ENCODE measurements at places on chromosomes 2 and 18. TPM values are rescaled to one million over a fixed set of nuclear protein-coding genes. Genes with fewer than 3 reads are reported as not detected.

DNA sequence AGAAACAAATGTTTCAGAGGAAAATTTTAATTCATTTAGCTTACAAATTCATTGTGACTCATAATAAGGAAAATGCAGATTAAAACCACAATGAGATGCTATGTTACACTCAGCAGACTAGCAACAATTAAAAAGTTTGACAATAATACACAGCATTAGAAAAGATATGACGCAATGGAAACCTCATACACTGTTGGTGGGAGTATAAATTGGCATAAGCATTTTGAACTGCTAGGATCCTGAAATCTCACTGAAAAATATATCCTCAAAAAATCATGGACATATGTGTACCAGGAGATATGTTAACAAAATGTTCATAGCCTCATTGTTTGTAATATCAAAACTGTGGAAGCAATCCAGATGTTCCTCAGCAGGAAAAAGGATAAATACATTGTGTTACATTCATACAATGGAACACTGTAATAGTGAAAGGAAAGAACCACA, 13.7 kb downstream of the CALCRL start:
- DNase-seq: peak; percentile 4

DNA sequence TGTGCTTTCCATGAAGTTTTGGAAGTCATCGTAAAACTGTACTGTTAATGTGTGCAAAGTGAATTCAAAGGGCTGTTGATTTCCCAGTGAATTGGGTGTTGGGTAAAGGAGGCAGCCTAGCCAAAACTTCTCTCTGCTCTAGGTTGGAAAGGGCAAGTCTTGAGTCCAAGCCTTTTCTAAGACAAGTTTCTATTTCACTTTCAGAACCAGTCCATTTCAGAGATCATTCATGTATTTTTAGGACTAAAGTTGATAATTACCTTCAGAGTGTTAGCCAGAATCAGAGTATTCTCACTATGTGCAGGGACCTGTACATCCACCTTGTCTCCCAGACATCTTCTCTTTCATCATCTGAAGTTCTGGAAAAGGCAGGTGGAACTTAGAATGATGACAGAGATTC, 636.1 kb upstream of the KLHL29 start:
- no peak for DNase-seq

GRCh38 chr2:74037379-74037860, 52.7 kb downstream of the TET3 start:
- DNase-seq: no peak

GRCh38 chr2:64124571-64124970, 19.6 kb downstream of the PELI1 start:
- no peak for DNase-seq

Gene MRPS5
- 114 TPM for total RNA-seq

GRCh38 chr2:238586931-238587775, 160.4 kb downstream of the ASB1 start:
- DNase-seq: no peak

GRCh38 chr2:226934546-226935201, 98.8 kb downstream of the RHBDD1 start:
- no peak for DNase-seq

GRCh38 chr18:48896875-48897511, 53.8 kb downstream of the SMAD7 start:
- DNase-seq: no peak

GRCh38 chr2:74515981-74516633, 1.9 kb downstream of the TLX2 start:
- no peak for DNase-seq

GRCh38 chr2:236629961-236630872, 60.6 kb downstream of the ACKR3 start:
- DNase-seq: no peak

DNA sequence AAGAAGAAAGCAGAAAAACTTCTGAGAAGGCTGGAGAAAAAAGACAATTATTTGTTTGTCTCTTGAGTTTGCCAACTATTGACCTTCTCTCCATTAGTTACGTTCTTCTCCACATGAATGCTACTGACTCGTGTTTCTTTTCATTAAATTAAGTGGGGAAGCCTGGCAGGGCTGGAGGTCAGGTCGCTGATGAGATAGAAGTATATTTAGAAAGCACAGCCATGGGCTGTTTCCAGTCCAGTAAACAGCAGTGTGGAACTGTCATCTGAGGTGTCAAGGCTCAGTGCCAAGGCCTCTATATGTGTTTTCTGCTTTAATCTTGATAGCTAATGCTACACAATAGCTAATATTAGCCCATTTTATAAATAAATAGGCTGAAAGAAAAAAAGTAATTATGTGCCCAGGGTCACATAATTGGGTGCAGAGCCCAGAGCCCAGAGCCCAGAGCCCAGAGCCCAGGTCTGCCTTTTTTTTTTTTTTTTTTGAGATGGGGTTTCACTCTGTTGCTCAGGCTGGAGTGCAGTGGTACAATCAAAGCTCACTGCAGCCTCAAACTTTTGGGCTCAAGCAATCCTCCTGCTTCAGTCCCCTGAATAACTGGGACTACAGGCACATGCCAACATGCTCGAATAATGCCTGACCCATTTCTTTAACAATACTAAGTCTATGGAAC, 6.3 kb downstream of the MSGN1 start:
- DNase-seq: peak; percentile 30

Gene HSPD1
- total RNA-seq: 374 TPM

Gene CGREF1
- 20.4 TPM for total RNA-seq

- DNase-seq: no peak
These were observed 13.8 kb upstream of the CCDC68 start for GRCh38 chr18:54973046-54973445.

- peak; percentile 72 for DNase-seq
These were observed 836 bp downstream of the ANKRD12 start for GRCh38 chr18:9137168-9138066.

- DNase-seq: no peak
These were observed 471.1 kb upstream of the MEX3C start for GRCh38 chr18:51668607-51669006.

Gene ZAP70
- not detected for total RNA-seq

DNA sequence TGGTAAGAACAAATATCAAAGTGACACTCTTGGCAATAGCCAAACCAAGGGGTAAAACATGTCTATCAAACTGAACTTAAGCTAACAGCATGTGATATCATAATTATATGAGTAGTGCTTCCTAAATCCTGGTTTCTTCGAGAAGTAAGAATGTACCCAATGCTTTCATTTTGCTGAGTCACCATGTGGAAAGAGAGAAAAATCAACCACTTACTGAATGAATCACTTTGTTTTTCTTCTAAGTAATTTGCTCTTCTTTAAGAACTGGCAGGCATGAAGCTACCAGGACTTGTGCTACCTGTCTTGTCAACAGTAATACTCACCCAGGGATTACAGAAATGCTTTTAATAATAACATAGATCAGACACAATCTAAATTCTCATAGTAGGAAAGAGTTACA, 19.0 kb upstream of the DUSP19 start:
- DNase-seq: peak; percentile 26

DNA sequence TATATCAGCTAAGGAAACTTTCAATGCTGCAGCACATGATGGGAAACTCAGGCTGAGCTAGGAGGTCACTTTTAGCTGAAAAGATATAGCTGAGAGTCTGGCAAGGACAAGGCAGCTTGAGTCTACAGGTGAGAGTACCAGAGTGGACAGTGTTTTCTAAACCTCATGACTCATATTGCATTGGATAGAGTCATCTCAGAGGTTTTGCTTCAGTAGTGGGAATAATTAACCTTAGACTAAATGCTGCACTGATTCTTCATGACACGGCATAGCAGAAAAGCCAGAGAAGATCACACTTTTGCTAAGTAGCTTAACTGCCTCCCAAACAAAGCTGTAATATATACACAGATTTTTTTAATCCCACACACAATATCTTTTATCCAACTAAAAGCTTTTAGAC, 865.0 kb upstream of the CDH2 start:
- DNase-seq: no peak

DNA sequence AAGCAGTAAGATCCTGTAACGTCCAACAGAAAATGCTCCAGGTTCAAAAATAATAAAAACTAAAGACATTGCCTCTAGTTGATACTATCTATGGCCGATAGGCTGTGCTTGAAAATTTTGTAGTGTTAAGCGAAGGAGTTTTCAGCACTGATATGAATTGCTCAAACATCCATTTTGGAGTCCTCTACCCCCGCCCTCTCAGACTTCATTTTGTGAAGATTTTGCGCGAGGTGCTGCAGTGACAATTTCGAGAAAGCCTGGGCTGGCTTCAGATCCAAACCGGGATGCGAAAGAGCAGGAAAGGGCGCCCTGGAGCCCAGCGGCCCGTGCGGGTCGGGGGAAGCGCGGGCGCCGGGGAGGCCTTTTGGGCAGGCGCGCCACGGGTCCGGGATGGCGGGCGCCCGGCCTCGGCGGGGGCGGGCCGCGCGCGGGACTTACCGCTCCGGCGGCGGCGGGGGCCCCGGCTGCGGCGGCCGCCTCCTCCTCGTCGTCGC, 1.8 kb downstream of the SP3 start:
- peak; percentile 67 for DNase-seq

DNA sequence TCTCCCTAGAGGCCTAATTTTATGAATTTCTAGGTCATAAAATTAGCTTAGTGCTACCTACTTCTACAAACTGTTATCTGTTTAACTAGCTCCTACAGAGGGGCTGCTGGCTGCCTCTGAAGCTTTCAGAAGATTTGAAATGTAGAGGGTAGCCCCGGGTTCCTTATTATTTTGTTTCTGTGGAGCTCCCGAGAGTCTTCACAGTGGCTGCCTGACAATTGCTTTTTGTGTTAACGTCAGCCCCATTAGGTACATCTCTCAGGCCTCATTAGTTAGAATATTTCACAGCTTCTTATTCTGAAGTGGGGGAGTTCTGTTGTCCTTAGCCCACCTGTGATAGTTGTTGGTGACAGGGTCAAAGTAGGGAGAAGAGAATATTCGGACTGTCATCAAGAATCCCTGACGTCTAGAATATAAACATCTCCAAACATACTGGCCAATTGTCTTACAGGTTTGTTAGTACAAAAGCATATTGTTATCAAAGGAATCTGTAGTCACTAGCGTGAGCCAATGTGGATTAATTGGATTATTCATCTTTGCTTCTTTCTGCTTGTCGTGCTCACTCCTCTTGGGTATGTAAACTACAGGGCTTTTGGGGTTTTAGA, 77.5 kb downstream of the DIS3L2 start:
- DNase-seq: peak; percentile 58

DNA sequence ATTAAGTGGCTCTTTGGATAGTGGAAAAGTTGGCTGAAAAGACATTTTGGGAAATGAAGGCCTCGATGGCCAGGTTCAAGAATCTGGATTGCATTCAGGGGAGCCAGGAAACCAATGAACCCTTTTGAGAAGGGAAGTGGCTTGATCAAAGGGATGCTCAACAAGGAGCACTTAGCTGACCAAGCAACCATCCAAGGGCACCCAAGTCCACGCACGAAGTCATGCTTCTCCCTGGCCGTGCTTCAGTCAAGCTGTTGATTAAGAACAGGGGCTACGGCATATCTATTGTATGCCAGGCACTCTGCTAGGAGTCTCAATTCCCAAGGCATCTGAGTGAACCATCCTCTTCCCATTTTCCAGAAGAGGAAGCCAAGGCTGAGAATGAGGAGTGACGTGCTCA, 185.8 kb upstream of the GLI2 start:
- no peak for DNase-seq

DNA sequence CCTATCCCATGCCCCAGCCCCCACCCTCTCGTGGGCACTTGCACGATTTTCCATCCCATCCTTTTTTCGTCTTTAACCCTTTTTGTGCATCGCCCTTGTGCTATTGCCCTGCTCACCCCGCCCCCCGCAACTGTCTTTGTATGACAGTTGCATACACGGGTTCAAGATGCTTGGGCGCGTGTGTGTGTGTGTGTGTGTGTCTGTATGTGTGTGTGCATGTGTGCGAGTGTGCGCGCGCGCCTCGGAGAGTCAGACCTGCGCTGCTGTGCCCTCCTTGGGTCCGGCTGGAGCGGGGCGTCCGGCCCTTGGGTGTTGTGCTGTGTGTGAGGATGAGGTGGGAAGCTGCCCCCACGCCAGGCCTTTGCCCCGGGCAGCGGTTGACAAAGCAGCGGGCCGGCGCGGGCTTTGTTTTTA, 230.7 kb downstream of the HAUS1 start:
- no peak for DNase-seq

DNA sequence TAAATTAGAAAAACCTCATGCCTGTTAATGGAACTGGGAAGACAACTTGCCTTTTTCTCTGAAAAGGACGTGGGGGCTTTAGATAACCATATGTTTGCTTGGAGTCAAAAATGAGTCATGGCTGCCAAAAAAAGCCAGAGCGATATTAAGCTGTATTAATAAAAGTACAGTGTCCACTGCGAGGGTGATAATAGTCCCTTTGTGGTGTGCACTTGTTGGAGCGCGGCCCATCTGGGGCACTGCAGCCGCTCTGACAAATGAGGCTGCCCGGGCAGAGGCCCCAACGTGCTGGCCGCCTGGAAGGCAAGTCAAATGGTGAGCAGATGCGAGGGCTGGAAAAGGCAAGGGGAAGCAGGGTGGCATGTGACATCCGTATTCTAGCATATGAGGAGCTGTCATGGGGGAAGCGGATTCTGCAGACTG, 103.3 kb upstream of the NCK2 start:
- peak; percentile 96 for DNase-seq

- DNase-seq: no peak
These were observed 572.9 kb upstream of the SLC8A1 start for GRCh38 chr2:41024816-41025215.

Gene CRYBA2
- total RNA-seq: not detected

Gene DHRS9
- not detected for total RNA-seq

- DNase-seq: no peak
These were observed 21.7 kb downstream of the ZDBF2 start for GRCh38 chr2:206296128-206296527.

Gene EHBP1
- 49.0 TPM for total RNA-seq

Measured in SK-MEL-5 (cell line).